Dermis microvascular lymphatic vessel endothelial cell (primary cell): ENCODE measurements at places on chromosomes 4 and X.

DNA sequence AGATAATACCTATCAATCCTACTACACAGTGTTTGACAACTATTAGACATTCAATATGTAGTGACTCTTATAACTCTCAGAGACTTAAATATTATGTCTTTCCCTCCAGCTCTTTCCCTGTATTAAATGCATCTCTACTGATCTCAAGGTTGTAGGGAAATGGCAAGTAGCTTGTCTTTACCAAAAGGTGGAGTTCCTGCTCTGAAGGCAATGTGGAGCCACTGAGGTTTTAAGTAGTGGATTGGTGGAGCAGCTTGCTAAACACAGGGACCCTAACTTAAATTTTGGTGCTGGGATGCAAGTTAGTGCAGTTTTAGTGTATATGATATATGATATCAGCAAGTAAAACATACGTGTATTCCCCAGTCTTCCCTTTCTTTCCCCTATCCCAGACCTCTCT lies 13.1 kb downstream of the FNIP2 start:
- no peak for DNase-seq

DNA sequence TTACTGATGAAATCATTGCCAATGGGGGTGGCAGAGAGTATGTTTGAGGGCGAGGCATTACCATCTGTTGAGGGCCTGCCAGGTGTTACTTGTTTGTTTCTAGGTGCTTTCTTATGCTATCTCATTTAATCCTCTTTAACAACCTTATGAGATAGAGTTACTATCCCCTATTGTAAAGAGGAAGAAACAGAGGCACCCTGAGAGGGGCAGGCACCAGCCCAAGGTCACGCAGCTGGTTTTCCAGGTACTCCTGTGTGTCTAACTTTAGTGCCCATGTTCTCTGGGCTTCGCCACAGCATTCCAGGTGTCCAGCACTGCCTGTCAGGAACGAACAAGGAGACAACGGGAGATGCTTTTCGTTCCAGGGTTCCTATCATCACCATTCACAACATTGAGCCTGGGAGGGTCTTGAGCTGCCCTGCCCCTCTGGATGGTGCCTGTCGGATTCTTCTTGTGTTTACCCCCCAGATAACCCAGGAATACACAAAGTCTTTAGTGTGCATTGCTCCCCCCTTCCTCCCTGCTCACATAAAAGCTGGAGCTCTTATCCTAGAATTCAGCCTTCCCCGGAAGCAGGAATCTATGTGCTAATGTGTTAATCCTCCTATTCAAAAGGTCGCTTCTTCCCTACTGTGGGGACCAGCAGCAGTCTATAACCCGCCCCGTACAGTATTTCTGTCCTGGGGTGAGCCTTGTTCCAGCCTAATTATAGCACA lies 24.9 kb upstream of the GPC4 start:
- no peak for DNase-seq

- DNase-seq = no peak
These were observed 15.4 kb upstream of the TLR2 start for GRCh38 chr4:153668647-153669046.

- DNase-seq = no peak
These were observed 501.2 kb upstream of the INTU start for GRCh38 chr4:127131527-127131926.

DNA sequence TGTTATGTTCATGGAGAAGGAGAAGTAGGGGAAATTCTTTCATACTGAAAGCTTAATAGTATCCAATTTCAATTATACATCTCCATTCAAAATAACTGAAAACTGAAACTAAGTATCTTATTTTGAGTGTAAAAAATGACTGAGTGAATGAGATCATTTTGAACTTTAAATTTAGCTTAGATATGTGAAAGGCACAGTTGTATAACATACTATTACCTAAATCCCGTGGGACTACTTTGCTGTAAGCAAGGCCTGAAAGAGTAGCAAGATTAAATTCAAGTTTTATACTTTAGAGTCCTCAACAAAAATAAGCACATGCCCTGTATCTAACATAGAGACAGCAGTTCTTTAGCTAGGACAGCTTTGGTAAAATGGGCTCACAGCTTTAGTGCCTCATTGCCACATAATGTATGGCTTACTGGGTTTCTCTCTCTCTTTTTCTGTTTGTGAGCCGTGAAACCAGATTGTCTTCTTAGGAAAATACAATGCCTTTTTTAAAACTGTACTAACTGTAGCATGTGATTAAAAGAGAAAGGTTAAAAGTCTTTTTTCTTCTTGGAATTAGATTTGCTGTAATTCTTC lies 43.2 kb downstream of the GSTCD start:
- DNase-seq = no peak

DNA sequence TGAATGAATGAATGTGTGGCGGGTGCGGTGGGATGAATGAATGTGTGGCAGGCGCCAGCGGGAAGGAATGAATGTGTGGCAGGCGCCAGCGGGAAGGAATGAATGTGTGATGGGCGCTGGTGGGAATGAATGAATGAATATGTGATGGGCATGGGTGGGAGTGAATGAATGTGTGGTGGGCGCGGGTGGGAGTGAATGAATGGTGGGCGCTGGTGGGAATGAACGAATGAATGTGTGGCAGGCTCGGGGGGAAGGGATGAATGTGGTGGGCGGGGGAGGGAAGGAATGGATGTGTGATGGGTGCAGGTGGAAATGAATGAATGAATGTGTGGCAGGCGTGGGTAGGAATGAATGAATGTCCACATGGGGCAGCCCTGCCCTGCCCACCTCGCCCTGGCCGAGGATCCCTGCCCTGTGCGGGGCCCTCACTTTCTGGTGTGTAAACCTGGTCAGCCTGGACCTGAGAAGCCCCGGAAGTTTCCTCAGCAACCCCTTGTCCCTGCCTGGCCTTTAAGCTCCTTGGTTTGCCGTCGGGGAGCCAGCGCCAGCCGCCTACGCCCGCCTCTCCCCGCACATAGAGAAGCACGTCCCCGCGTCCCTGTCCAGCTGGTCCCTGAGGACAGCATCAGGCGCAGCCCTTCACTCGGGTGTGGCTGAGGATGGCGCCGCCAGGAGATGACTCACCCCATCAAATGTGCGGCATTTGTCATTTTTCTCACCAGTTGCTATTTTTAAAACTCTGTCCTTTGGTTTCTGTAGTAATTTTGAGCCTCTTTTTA lies 112.8 kb upstream of the LRPAP1 start:
- no peak for DNase-seq

DNA sequence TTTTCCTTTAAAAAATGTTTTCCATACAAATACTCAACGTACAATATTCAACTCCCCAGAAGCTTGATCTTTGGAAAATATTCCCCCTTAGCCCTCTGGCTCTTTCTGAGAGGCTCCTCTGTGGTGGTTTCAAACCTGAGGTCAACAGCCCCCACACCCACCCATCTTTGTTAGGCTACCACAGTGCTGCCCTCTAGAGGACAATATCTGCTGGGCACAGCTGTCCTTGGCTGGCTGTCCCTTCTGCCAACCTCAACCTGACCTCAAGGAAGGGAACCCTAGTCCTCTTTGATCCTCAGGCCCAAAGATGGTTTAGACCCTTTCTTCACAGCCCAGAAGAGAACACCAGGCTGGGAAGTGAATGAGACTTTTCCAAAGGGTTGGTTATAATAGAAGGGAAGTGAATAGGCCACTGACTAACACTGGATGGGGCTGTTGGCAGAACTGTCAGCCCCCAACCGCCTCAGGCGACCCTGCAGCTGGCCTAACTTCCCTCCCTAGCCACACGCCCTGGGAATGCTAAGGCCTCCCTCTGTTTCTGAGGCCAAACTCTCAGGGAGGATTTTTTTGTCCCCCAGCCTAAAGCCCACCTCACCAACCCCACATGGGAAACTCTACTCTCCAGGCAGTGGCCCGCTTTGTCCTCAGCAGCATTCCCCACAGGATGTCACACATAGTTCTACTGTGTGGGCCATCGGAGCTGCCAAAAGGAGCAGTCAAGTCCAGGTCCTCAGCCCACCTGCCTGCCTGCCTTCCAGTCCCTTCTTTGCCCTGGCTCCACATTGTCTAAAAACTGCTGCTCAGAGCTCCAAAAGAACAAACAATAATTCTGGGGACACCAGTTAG lies 34.3 kb downstream of the NYX start:
- DNase-seq = peak; percentile 22

GRCh38 chr4:111639876-111640275 lies 505.4 kb upstream of the FAM241A start:
- DNase-seq = no peak

DNA sequence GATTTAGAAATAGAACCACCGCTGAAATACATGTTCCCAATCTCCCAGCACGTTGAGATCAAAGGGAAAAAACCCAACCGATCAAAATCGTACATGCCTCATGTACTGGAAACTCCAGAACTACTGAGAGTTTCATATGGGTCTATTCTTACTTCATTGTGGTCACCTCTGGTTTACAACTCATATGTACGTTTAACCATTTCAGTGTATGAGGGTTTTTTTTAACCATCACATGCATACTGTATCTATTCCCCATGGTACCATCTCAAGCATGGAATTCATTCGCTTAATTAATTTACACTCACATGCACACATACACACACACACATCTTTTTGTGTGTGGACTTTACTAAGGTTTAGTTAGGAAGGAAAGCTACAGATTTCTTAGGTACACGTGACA lies 46.0 kb upstream of the CLNK start:
- no peak for DNase-seq
